ENCODE measurements at places on chromosomes 7 and 10.

GRCh38 chr7:48681006-48681405 lies 243.3 kb upstream of the CDC14C start:
- DNase-seq: no peak

DNA sequence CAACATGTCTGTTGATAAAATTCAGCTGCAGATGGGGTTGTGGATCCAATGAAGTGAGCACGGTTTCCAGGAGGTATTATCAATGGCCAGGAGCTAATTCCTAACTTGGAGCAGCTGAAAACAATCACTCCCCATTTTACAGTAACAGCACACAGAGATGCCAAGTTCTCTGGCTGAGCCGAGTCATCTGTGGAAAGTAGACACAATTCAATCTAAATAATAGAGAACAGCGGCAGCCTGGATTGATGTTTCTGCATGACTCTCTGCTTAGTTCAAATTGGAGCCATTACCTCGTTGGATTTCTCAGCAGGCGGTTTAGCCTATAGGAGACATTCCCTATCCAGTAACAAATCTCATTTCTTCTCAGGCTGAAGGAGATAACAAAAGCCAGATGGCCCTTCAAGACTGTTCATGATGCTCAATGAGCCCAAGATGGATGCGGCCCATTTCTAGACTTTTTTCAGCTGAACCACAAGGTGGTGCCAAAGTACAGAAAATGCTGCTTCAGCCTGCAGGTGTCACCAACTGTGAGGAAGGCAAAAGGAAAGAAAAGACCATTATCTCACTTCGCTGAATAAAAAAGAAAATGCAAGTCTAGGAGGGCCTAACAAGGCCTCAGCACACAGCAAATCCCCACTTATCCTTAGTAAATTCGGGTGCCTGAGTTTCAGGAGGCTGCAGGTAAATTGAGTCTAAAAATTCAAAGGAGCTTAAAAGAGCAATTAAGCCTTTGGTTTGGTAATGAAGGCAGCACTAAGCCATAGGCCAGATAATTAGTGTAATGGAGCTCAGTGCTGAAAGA lies 83.7 kb downstream of the SLC16A9 start:
- DNase-seq: peak; percentile 11

DNA sequence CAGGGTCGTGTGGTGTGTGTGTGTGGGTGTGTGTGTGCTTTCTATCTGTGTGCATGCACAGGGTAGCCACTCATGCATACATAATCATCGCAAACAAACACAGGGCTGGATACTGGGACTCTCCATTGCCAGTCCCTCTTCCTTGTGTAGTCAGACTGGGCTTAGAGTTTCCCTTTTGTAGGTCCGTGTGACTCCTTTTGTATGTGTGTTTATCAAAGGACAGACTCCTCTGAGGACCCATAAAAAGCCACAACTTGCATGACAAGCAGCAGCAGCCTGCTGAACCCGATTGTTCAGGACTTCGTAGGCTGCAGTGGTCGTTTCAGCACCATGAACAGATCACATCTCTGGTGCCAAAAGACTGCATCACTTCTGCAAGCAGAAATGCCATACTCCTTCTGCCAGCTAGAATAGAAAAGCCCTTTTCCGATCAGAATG lies 895 bp downstream of the VSTM2A start:
- DNase-seq: no peak

DNA sequence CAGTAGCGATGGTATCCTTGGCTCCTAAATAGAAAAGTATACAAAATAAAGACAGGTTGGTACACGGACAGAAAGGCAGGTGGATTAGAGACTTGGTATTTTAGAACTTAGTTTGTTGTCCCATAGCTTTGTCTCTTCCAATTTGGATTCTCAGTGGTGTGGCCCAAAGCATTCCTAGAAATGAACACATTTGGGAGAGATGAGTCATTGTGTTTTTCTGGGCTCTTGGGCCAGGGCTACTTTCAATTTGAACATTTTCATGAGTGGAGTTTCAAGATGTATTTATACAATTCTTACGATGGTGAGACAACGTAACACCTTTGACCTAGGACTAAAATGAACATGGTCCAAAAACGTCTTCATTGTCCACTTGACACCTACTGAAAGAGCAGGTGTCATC lies 225.1 kb upstream of the YAE1 start:
- no peak for DNase-seq

GRCh38 chr10:88209837-88210561 lies 346.6 kb downstream of the PTEN start:
- DNase-seq: no peak

DNA sequence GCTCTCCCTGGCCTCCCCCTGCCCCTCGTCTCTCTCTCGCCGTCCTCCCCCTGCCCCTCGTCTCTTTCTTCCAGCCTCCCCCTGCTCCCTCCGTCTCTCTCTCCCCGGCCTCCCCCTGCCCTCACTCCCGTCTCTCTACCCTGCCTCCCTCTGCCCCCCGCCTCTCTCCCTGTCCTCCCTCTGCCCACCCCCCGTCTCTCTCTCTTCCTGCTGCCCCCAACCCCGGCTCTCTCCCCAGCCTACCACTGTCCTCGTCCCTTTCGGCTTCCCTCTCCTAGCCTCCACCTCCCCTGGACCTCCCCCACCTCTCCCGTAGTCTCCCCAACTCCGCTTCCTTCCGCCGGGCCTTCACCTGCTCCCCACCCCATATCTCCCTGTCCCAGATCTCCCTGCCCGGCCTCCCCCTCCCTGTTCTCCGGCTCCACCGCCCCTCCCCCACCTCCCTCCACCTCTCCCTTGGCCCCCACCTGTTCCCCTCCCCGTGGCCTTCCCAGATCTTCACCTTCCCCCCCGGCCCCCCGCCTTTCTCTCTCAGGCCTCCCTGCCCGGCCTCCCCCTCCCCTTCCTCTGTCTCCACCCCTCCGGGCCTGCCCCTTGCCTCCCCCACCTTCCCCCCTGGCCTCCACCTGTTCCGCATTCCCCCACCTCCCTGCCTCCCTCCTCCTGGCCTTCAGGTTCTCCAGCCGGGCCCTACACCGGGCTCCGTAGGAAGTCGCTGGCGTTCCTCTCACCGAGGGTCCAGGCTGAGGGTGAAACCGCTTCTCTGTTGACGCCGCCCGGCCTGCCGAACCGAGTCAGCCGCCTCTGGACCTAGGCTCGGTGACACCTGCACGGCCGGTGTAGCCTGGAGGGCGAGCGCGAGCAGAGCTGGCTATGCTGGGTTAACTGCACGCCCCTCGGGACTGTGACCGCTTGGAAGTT lies 1.2 kb downstream of the GET4 start:
- no peak for DNase-seq

DNA sequence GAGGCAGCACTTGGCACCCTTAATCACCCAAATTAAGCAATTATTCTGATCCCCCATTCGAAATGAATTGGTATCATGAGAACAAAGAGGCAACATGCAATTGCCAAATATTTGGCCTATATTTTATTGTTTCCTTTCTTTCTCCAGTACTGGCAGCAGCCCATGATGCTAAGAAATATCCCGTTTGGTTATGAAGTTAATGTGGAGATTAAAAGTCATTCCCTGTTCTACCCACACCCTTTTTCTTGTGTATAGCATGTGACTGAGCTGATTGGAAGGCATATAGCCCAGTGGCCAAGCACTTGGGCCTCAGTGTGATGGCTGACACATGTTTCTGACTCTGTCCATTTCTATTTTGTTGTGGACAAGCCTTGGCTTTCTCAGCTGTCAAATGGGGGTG lies 692.3 kb upstream of the GALNT17 start:
- DNase-seq: no peak

- no peak for DNase-seq
Measured at GRCh38 chr7:51175316-51175991, 141.2 kb downstream of the COBL start.

DNA sequence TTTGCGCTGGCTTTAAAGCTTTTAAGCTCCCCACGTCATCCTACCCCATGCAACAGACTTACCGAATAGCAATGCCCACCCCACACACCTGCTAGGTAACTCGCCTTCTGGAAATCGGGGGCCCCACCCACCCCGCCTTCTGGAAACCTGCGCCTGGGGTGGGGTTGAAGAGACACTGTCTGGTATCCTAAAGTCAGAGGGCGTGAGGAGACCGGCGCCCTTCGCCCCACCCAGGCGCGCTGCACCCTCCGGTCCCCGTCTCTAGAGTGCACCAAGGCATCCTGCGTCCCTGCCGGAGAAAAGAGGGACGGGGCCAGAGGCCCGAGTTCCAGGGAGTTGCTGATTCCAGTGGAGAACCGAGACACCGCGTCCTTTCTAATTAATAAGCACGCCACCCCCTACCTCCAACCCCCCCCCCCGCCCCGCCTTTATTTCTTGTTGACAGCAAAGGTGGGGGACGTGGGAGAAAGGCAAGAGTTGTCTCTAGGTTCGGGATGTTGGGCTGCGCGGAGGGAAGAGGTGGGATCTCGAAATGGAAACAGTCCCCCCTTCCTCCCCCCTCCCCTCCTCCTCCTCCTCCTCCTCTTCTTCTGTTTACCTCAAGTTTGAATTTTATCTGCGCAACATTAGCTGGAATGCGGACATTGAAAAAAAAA lies 220.9 kb upstream of the MKLN1 start:
- peak; percentile 45 for DNase-seq

- DNase-seq: no peak
Measured at GRCh38 chr7:107014387-107015023, 30.0 kb upstream of the PRKAR2B start.

Measured in activated CD4-positive, alpha-beta T cell treated with anti-CD3 and anti-CD28 coated beads, Interleukin-2, amount 50 U/mL, for 4 hours (primary cell).